Head of caudate nucleus (tissue), 42 donors: ENCODE measurements at places on chromosomes 2 and 18.

- DNase-seq, result no peak
Measured at GRCh38 chr2:138476186-138476585, 25.4 kb upstream of the SPOPL start.

GRCh38 chr2:14220101-14220500 is 412.4 kb upstream of the LRATD1 start:
- no peak for DNase-seq

GRCh38 chr2:105522645-105523044 is 123.8 kb upstream of the FHL2 start:
- DNase-seq, result no peak

DNA sequence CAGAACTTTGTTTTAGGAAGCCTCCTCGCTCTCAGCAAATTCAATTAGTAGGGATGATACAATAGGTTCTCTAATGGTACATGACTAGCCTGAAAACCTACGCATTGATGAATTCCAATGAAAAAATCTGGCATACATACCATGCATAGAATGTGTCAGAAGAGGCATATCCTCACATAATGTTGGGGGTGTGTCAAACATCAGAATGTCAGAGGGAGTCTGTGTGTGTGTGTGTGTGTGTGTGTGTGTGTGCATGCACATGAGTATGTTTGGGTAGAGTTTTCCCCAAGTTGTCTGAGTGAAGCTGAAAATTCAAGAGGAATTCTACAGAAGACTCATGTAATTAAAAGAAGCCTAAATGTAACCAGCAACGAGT is 78.5 kb downstream of the FIGN start:
- no peak for DNase-seq

GRCh38 chr2:144501118-144501517 is 18.8 kb downstream of the ZEB2 start:
- no peak for DNase-seq

GRCh38 chr2:190834890-190835208 is 45.8 kb upstream of the GLS start:
- no peak for DNase-seq

- no peak for DNase-seq
Measured at GRCh38 chr2:38485734-38486133, 108.7 kb upstream of the ATL2 start.

DNA sequence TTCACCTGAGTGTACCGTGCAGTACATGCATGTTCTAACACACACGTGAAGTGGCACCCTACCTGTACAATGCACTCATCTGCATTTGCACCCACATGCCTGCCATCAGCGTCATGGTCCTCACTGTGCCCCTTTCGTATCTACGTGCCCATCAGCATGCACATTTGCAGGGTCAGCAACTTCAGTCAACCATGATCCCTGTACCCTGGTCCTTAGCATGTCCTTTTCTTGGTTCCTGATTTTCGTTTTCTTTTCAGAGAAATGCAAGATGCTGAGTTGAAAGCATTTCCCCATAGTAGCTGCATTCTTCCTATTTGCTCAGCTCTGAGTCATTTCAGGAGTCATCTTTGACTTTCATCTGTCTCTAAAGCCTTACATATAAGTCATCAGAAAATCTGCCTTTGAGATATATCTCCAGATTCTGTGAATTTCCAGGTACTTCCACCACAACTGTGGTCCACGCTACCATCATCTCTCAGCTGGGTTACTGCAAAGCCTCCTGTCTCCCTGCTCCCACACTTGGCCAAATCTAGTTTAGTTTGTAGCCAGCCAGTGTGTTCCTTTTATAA is 14.7 kb upstream of the PUM2 start:
- DNase-seq, result no peak

DNA sequence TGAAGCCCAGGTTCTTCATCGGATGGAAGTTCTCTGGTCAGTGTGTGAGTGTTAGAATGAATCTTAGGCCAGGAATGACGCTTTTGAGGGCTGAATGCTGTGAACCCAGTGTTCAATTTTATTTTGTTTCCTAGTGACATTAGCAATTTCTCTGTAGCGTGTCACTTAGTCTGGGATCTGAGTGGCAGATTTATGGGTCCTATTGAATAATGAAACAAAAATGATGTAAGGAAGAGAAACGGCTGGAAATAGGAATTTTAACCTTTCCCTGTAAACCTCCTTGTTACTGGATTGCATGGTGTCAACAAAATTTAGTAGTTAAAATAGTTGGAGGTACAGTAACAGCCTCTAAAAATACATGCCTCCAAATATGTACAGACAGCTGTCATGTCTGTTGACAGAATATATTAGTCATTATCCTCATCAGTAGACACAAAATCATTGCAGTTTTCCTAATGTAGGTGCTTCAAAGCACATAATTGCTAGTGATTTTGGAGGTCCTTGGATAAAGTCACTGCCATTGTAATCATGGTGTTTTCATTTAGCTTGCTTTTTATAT is 223.8 kb upstream of the SPRED2 start:
- DNase-seq, result no peak

DNA sequence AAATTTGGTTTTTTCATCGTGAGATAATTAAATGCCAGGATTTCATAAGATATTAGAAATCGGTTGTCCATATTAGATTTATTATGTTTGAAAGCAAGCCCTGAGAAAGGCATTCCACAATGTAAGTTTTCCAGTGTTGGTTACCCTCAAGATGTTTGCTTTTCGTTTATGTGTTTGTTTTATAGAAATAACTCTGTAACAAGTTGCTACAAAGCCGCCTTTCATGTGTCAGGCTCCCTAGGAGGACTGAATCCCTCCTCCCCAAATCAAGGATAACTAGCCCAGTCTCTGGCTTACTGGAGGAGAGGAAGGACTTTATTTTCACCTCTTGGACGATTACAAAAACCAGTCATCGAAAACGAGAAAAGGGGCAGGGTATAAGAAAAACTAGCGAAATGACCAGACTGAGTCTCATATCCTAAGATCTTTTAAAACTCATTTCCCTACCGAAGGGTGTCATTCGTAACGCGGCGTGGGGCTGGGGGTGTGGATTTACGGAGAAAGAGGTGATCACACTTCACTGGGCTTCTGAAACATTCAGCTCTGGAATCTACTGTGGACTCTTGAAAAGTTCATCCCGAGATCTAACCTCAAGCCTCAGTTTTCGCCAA is 1.0 kb upstream of the PEX13 start:
- no peak for DNase-seq

- DNase-seq, result peak; percentile 7
Measured at GRCh38 chr2:120750488-120751210, 15.0 kb downstream of the GLI2 start.

DNA sequence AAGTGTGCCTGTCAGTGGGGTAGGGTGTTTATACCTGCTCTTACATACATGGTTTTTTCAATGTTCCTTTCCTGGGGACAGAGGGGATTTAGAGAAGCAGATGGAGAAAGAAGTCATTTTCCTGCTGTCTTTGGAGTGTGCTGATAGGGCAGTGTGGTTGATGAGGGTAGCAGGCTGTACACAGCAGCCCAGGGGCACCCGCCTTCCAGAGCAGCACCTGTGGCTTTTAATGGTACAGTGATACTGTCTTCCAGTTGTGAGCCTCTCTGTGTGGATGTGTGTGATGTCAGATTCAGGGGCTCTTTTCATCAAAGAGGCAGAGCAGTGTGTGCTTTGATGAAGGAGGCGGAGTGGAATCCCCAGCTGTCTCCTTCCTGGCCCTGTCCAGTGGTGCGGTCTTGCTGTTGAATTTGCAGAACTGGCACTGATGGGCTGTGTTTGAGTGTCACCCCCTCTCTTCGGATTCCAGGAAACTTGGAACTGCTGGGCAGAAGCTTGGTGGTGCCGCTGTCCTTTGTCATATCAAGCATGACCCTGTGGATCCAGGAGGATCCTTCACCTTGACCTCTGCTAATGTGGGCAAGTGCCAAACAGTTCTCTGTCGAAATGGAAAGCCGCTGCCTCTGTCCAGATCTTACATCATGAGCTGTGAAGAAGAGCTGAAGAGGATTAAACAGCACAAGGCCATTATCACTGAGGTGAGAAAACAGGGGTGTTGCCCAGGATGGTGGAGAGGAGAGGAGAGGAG is 259.8 kb downstream of the PHLPP1 start:
- DNase-seq, result no peak

DNA sequence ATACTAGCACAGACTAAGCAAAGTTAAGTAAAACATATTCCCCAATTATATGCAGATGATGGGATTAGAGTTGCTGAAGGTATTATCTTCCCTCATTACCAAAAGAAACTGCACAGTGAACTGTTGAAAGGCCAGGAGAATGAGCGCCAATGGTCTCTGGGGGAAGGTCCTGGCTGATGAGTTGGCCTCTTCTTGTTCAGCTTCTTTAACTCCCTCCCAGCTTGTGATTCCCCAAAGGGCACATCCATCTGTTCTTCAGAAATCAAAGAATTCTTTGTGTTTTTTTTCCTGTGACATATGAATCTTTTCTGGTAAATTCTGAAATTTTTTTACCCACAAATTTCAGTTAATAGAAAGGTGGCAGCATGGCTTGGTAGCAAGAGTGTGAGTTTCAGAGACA is 667.6 kb downstream of the CNTNAP5 start:
- DNase-seq, result no peak

DNA sequence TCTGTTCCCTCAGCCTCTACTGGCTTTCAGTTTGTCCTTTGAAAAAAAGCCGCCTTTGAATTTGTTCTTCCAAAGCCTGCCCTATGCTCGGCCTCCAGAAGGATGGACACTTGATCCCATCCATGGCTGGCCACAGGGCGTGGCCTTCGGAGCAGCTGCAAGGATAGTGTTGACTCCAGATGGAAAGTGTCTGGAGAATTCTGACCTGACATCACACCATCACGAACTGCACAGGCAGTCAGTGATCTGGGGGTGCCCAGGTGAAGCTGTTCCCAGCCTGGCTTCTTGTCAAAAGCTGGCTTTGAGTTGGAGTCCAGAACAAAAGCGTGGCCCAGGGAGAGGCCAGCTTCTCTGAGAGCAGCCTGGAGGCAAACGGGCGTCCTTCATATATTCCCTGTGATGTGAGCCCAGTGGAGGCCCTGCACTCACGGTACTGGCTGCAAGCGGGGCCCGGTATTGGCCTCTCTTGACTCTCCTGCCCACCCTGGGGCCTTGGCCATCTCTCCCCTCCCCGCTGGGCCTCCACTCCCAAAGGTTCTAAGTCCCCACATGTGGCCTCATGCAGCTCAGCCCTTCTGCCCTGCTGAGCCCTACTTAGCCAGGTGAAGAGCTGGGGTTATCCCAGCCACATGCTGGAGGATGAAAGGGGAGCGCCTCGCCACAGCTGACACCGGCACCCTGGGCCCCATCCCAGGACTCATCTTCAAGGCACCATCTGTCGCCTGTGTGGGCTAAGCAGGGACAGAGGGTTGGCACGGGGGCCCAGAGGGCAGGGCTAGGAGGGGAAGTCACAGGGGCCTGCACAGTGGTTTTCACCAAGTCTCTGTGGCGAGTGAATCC is 20.4 kb upstream of the ATOH8 start:
- DNase-seq, result no peak

DNA sequence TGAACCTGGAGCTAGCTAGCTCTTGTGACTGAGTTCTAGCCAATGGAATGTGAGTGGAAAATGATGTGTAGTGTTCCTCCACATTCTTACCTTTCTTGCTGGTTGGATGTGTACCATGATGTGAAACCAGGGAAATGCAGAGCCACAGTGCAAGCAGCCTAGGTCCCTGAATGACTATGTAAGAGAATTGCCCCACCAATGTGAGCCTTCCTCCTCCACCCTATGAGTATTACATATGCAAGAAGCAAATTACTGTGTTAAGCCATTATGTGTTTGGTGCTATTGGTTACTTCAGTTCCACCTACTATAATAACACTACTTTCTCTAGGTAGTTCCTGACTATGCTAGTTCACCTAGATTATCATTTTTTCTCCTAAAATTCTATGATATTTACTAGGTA is 39.6 kb downstream of the LCLAT1 start:
- no peak for DNase-seq

- no peak for DNase-seq
Measured at GRCh38 chr2:74304332-74305148, 38.7 kb downstream of the SLC4A5 start.

DNA sequence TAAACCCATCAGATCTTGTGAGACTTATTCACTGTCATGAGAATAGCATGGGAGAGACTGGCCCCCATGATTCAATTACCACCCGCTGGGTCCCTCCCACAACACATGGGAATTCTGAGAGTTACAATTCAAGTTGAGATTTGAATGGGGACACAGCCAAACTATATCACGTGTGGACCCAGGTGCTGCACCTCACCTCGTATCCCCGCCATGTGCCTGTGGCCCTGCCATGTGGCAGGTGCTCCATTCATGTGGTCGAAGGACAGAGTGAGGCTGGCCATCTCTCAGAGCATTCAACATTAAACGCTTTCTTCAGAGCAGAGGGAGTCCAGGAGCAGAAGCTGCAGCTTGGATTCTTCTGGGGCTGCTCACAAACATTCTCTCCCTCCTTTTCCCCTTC is 32.3 kb downstream of the MROH2A start:
- DNase-seq, result no peak

- DNase-seq, result no peak
Measured at GRCh38 chr2:235170536-235171521, 219.0 kb downstream of the SH3BP4 start.

GRCh38 chr2:176555781-176556180 is 286.5 kb downstream of the MTX2 start:
- no peak for DNase-seq

DNA sequence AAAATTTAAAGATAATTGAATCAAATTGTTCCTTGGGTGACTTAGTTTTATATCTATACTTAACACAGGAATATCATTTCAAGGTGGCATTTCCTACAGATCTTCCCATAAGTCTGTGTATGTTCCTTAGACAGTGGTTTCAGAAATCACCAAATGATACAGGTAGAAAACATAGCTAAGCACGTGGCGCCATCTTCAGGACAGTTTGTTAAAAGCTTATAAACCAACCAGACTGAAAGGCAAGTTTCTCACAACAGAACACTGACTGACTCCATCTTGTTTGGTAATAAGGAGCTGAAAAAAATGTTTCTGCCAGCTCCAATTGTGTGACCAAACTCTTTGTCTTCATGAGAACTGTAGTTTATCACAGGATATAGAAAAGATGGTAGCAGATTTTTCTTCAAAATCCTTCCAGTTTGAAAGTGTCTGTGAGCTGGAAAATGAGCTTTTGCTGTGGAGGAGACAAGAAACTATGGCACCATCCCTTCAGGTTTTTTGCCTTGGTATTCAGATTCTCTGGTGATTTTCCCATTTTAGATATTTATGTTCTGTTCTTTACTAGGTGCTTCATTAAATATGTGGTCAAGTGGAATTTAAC is 34.8 kb upstream of the NEUROD1 start:
- DNase-seq, result peak; percentile 20

GRCh38 chr2:203670939-203671338 is 35.5 kb upstream of the CD28 start:
- no peak for DNase-seq

GRCh38 chr2:48572816-48573215 is 42.9 kb downstream of the STON1 start:
- no peak for DNase-seq
